ENCODE measurements at places on chromosomes 1 and 21.

DNA sequence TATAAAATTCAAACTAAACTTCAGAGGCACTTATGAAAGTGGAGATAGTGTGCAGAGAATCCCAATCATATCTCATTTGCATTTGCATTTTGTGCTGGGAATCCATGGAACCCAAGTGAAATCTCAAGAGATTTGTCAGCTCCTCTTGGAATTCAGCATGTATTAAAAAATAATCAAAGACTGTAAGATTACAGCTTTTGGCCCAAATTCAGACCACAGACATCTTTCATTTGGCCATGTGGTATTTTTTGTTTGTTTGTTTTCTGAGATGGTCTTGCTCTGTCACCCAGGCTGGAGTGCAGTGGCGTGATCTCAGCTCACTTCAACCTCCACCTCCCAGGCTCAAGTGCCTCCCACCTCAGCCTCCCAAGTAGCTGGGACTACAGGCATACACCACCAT lies 3.8 kb upstream of the CACYBP start:
- no peak for DNase-seq

- DNase-seq, result peak; percentile 45
Observed at GRCh38 chr1:210477328-210477924, 148.7 kb downstream of the HHAT start.

DNA sequence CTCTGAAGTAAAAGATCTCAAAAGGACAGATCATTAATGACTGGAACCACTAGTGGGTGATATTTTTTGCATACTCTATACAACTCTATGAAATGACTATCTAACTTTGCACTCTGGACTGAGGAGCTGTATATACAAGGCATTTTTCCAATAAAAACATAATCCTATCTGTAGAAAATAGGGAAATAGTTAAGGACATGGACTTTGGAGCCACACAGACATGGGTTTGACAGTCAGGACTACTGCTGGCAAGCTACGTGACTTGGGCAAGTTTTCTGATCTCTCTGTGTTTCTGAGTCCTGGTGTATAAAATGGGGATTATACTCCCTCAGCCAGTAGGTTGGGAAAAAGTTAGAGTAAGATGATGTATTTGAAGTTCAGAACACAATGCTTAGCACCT lies 20.9 kb upstream of the HSD3B2 start:
- DNase-seq, result no peak

- no peak for DNase-seq
Observed at GRCh38 chr1:69710484-69711189, 142.9 kb downstream of the LRRC7 start.

DNA sequence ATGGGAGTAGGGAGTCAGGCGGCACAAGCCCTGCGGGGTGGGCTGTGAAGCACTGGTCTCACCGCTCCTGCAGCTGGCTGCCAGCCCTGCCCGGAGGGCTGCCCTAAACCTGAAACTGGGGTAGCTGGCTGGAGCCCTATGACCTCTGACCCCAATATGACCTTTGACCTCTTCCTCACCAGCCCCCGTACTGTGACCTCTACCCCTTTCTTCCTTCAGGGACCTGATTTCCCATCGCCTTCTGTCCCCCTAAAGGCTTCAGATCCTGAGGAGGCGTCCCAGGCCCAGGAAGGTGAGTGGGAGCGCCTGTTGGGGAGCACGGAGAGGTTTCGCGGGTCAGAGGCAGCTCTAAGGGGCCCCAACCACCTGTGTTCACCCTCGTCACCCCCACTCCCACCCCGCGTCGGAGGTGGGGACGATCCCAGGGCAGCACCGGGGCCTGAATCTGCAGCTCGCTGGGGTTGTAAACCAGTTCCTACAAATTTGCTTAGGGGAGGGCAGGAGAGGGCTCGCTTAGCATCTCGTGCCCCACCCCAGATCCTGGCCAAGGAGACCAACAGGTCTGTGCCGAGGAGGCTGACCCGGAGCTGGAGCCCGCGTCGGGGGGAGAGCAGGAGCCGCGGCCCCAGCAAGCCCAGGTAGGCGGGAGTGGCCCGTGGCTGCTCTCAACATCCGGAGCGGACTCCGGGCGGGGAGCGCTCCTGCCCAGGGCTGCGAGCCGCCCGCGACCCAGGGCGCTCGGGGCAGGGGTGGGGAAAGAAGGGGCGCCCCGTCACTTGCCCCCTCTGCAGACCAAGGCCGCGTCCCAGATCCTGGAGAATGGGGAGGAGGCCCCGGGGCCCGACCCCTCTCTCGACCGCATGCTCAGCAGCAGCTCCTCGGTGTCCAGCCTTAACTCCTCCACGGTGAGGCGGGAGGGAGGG lies 7.3 kb downstream of the SYTL1 start:
- DNase-seq, result no peak

DNA sequence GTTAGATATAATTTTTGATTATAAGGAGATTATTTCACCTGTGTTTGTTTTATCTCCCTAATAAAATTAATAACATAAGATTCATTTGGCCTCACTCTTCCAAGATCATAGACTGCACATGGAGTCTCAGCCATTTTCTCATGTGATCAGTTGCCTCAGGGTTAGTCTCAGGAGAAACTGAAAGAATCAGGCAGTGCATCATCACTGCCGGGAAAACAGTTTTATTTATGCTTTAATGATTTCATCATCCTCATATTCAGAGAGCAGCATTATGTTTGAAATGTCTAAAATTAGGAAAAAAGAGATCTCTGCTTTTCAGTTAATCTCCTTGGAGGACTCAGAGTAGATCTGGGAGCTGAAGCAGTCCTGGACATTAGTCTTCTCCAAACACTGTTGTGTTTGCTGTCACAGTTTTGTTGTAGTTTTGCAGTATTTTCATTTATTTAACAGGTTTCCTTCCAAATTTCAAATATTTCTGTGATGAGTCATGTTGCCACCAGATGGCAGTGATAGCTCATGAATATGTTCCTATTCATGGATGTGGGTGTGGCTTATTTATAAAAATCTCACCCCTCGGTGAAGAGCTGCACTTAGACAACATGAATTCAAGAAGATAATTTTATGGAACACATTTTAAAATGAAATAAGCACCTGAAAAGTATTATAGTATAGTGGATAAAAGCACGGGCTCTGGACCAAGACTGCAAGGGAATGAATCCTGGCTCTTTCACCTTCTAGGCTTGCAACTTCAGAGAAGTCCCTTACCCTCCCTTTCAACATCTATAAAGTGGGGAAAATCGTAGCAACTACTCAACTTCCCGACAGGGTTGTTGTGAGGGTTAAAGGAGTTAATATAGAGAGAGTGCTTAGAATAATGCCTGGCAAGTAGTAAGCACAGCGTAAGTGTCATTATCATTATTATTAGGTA lies 31.2 kb downstream of the CHD1L start:
- DNase-seq, result peak; percentile 81

GRCh38 chr1:23407016-23407630 lies 17.4 kb downstream of the TCEA3 start:
- no peak for DNase-seq

- DNase-seq, result no peak
Observed at GRCh38 chr1:33231166-33231565, 25.1 kb upstream of the ZNF362 start.

DNA sequence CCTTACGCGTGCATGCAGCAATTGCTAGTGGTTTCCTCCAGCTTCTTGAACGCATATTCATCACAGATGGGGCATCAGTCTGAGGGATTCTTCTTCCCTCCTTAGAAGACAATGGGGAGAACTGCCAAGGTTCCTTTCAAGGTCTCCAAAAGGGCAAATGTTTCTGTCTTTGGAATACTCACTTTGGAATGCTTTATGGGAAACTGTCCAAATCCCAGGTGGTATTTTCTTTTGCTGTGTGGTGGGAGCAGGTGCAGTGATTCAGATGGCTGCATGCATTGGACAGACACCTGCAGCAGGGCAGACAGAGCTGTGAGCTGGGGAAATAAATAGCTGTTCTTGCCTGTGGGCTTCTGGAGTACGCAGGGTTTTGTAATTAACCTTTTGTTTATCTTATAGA lies 40.5 kb downstream of the URB2 start:
- no peak for DNase-seq

- no peak for DNase-seq
Observed at GRCh38 chr1:1328254-1328653, 2.8 kb upstream of the TAS1R3 start.

GRCh38 chr1:10830961-10831668 lies 34.7 kb upstream of the CASZ1 start:
- no peak for DNase-seq

DNA sequence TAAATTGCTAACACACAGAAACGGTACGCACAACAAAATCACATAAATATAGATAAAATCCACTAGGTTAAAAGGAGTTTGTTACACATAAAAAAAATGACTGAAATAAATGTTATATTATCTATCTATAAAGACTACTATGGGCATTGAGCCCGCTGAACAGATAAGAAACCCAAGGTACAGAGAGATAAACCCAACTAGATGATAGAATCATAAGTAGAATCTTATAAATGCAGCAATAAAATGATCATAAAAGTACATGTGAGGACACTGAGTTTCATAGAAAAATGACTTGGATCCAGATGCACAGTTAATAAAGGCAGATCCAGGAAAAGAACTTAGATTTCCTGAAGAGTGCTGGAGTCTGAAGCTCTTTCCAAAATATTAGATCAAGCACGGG lies 128.7 kb downstream of the RGS7 start:
- no peak for DNase-seq

GRCh38 chr1:180898441-180899219 lies 14.1 kb upstream of the KIAA1614 start:
- peak; percentile 37 for DNase-seq

GRCh38 chr1:89905395-89906058 lies 84.7 kb downstream of the LRRC8D start:
- DNase-seq, result no peak

GRCh38 chr1:232883992-232884661 lies 66.3 kb upstream of the NTPCR start:
- no peak for DNase-seq

GRCh38 chr1:115547696-115548095 lies 94.1 kb upstream of the VANGL1 start:
- DNase-seq, result no peak

GRCh38 chr1:156089704-156090103 lies 7.4 kb upstream of the MEX3A start:
- no peak for DNase-seq

DNA sequence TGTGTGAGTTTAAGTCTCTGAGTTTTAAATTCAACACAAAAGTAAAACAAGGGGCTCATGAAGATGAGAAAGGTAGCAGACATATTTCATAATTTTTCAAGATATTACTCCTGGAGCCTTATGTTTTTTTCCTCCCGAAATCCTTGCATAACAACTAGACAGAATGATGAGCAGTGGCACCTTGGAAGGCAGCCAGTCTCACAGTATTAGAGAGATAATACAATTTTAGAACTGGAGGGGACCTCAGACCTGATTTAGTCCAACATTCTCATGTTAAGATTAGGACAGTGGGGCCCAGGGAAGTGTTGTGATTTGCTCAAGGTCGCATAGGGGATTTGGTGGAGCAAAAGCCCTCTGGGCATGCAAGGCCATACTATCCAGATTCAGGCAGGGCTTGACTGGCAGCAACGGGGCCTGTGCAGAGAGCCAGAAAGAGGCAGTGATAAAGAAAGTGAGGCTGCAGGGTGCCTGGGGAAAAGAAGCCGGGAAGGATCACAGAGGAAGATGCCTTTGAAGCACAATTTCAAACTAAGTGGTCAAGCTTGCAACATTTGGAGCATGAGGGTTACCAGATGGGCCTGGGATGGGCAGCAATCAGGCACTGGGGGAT lies 31.4 kb upstream of the BCL9 start:
- no peak for DNase-seq

- no peak for DNase-seq
Observed at GRCh38 chr1:2539312-2539907, 9.3 kb upstream of the HES5 start.

DNA sequence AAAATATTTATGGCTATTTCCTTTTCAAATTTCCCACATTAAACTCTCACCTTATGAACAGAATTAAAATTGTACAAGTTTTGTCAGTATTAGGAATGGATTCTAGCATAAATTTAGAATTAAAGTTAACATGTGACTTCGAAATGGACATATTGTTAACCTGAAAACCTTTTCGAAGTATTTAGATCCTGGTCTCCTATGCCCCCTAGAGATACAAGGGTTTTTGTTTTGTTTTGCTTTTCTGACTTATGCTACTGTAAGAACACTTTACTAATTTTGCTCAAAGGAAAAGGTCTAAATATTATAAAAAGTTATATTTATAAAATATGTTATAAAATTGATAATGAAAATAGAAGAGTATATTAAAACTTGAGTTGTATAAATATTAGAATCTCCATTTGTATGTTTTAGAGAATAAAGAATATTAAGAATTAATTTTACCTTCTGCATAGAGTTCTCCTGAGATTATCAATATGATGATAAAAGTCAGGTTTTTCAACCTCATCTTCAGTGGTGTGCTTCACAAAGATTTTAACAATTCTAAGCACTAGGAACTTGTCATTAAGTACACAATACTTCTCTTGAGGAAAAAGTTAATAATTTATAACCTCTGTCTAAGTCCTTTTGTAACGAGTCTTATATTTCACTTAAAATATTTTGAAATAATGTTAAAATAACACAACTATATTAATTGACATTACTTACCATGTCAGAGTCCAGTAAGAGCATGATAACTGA lies at the start of gene F13B:
TSS of gene F13B (minus strand) at position 542 of the 738 bp plus-strand sequence. CDS start at position 505, 37 bp downstream.
- DNase-seq, result no peak

GRCh38 chr1:227950735-227951346 lies 3.1 kb upstream of the WNT9A start:
- DNase-seq, result no peak

Data from LHCN-M2 (cell line).